ENCODE measurements at places on chromosomes 7 and 10. TPM values are rescaled to one million over a fixed set of nuclear protein-coding genes. Genes with fewer than 3 reads are reported as not detected.

The ZNF37A gene
- 7.7 TPM for total RNA-seq

The GIMAP5 gene
- total RNA-seq = 0.64 TPM

The OR2A5 gene
- total RNA-seq = not detected

The CACNB2 gene
- under 0.01 TPM for total RNA-seq

The IL6 gene
- total RNA-seq = 23.1 TPM

The TMEM178B gene
- total RNA-seq = 4.8 TPM

The XRCC2 gene
- 0.48 TPM for total RNA-seq

The GRID2IP gene
- total RNA-seq = not detected

The MRLN gene
- not detected for total RNA-seq

The NEUROG3 gene
- not detected for total RNA-seq

The VIM gene
- total RNA-seq = 947 TPM

The PPRC1 gene
- total RNA-seq = 12.3 TPM

The SPDYE16 gene
- not detected for total RNA-seq

The PI4K2A gene
- total RNA-seq = 37.8 TPM

The SCART1 gene
- total RNA-seq = 1.4 TPM

The INHBA gene
- total RNA-seq = 21.9 TPM

The SLC35G1 gene
- 2.9 TPM for total RNA-seq

The VSTM4 gene
- under 0.01 TPM for total RNA-seq

The CELF2 gene
- 1.5 TPM for total RNA-seq

The OR6V1 gene
- total RNA-seq = not detected

The INTS15 gene
- total RNA-seq = 7.5 TPM

The DBNL gene
- 59.0 TPM for total RNA-seq

The KCNH2 gene
- total RNA-seq = 0.21 TPM

The SAP25 gene
- not detected for total RNA-seq

The MACC1 gene
- total RNA-seq = 50.1 TPM

Data from tracheal epithelial cell (primary cell).